ENCODE measurements at places on chromosomes 7 and 10. TPM values are rescaled to one million over a fixed set of nuclear protein-coding genes. Genes with fewer than 3 reads are reported as not detected.

The SH2D4B gene
- not detected for total RNA-seq

The ITIH5 gene
- 24.4 TPM for total RNA-seq

The LEP gene
- not detected for total RNA-seq

The TCAF1 gene
- total RNA-seq: 56.4 TPM

The C1GALT1 gene
- 25.1 TPM for total RNA-seq

The CDNF gene
- total RNA-seq: not detected

The SYT15 gene
- total RNA-seq: not detected

The SLC26A3 gene
- total RNA-seq: not detected

The PCLO gene
- total RNA-seq: 3.7 TPM

The CRTAC1 gene
- total RNA-seq: 21.4 TPM

The TLX1 gene
- not detected for total RNA-seq

The UTF1 gene
- not detected for total RNA-seq

The CUTC gene
- total RNA-seq: 2.6 TPM

The BEND7 gene
- total RNA-seq: 23.5 TPM

The HABP2 gene
- total RNA-seq: not detected

- DNase-seq: no peak
These were observed 20.4 kb downstream of the MKRN1 start for GRCh38 chr7:140458916-140459315.

DNA sequence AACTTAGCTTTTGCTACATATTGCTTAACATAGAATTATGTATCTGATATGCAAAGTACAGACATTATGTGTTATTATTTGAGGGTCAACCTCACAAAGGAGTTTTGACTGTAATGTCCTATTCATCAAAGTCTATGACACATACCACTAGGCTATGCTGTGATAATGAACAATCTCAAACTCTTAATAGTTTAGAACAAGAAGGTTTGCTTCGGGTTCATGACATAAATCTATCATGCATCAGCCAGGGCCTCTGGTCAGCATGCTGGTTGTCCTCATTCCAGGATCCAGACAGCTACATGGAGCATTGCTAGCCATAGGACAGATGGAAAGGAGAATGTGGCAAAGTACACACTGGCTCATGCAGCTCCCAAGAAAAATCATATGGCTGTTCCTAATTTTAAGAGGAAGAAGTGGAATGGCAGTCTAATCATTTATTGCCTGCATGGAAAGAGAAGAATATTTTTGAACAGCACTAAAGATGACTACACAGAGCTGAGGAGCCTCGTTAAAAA lies 332.1 kb downstream of the GPR158 start:
- DNase-seq: no peak

GRCh38 chr10:3116508-3117100 lies 49.3 kb downstream of the PFKP start:
- DNase-seq: no peak

DNA sequence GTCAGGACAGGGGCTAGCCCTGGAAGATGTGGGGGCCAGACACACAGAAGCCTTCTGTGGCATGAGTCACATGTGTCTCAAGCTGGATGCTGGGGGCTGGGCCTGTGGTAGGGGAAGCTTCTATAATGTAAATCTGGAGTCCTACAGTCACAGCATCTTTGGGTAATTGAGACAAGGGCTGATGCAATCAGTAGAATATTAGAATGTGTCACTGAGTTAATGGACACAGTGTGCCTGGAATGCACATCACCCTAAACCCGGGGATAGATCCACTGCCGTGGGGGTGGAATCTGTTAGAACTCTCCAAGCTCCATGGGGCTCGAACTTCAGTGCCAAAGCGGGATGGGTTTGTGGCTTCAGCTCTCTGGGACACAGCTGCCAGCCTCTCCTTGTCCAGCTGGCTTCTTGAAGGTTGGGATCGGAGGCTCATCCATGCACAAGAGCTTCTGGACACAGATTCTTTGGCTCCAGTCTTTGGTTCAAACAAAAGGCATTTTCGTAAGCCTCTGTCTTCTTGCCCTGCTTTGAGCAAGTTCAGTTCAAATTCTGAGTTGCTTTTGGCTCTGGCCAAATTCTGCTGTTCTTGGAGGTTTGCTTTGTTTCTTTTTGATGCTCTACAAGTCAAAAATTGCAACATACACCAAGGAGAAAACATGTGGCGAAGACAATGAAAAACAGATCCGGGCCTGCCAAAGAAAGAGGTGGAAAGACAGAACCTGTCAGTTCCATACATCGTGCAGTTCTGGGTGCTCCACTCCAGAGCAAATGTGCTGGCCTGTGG lies 194.8 kb upstream of the ZNF32 start:
- peak; percentile 26 for DNase-seq

DNA sequence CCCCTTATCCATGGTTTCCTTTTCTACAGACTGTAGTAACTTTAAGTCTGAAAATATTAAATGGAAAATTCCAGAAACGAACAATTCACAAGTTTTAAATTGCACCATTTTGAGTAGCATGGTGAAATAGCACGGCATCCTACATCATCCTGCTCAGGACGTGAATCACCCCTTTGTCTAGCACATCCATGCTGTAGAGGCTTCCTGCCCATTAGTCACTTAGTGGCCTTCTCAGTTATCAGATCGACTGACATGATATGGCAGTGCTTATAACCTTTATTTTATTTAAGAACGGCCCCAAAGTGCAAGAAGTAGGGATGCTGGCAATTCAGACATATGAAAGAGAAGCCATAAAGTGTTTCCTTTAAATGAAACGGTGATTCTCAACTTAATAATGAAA lies 82.7 kb downstream of the CPXM2 start:
- DNase-seq: no peak

DNA sequence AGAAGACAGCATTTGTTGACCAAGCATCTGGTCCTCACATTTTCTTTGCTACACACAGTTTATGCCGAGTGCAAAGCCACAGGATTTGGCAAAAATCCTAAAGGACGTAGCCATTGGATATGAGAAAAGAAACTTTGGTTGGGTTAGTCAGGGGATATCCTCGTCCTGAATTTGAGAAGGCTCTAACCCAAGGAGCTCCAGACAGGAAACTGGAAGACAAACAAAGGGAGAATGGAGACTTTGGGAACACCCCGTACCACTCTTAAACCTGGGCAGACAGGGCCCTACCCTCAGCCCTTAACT lies 146.6 kb upstream of the FRMD4A start:
- DNase-seq: no peak

DNA sequence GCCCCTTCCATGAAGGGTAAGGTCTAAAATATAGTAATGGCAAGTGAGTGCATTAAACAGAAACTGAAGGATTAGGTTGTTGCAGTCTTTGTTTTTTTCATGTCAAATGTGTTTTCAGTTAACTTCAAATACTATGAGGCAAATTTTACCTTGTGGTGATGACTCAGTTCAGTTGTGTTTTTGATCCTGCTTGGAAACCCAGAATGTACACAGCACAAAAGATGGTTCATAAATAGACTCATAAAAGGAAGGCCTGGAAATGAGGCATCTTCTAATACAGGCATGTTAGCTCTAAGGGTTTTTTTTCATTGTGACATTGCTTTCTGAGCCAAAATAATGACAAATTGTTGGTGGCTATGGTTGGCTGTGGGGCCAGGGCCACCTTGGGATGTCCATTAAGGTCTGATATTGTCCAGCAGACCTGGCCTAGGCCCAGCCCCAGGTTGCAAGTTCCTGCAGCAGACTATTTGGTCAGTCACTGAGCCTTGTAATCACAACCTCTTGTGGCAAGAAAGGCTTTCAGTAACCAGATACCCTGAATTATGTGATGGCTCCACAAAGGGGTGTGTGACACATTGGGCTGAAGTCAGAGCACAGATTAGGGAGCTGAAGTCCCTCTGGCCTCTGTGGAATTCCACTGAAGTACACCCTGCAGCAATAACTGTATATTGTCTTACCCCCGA lies 69.0 kb upstream of the SAMD8 start:
- no peak for DNase-seq

DNA sequence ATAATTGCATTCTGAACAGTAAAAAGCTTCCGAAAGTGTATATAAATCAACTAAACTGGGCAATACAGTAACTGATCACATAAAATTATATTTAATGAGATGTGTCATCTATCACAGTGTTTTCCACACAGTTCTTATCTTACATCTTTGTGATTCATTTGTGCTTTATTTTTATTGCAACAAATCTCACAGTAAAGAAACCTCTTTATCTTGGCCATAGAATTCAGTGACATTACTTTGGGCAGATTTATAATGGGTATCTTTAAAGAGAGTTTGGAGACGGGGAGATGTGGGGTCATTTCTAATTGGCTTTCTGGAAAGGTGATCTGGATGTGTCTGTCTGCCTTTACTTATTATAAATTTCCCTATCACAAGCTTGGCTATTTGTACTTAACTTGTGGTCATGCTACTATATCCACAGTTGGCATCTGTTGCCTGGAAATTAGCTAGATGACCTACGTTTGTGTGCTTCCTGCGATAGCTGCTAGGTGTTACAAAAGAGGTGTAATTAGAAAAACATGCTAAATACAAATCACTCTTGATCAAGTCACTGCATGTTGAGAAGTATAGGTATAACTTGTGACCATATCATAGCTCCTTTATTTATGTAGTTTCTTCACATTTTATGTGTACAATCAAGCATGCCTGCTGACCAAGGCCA lies 123.8 kb downstream of the ARID5B start:
- DNase-seq: no peak

DNA sequence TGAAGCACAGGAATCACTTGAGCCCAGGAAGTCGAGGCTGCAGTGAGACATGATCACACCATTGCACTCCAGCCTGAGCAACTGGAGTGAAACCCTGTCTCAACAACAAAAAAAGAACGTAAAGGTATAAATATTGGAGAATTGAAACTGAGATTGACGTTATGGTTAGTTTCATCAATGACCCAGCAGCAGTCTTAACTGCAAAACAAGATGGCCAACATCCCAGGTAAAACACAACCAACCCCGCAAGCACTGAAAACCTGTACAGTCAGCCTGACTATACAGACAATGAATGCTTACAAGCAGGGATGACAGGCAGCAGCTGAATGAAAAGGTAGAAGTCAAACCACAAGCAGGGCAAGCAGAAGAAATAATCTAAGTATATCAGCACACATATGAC lies 34.7 kb downstream of the WAPL start:
- no peak for DNase-seq

- DNase-seq: no peak
These were observed 95.2 kb downstream of the VPS41 start for GRCh38 chr7:38813768-38814167.

GRCh38 chr10:32269343-32270100 lies 77.4 kb downstream of the EPC1 start:
- no peak for DNase-seq

- no peak for DNase-seq
These were observed 42.4 kb upstream of the TOMM7 start for GRCh38 chr7:22864855-22865601.

DNA sequence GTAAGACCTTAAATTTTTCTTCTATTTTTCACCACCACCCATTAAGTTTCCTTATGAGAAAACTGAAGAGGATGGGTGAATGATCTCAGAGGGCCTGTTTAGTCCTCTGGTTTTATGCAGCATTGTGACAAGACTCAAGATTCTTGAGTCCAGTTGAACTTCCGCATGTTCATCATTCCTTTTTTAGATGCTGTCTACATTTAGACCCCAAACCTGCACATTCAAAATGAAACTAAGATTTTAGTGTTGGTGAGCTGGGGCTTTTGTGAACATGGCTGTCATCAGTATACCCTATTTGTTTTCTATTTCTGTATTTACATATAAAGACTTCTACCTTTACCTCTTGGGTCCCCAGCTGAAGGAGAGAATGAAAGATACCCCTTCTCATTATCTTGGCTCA lies 31.1 kb downstream of the NET1 start:
- DNase-seq: no peak

- peak; percentile 32 for DNase-seq
These were observed at the start of gene TAC1 for GRCh38 chr7:97731736-97732564. TAC1 (plus strand) TSS chr7:97732086; CDS start chr7:97732613, 527 bp downstream.

- no peak for DNase-seq
These were observed 259.4 kb upstream of the CELF2 start for GRCh38 chr10:10758306-10758705.

DNA sequence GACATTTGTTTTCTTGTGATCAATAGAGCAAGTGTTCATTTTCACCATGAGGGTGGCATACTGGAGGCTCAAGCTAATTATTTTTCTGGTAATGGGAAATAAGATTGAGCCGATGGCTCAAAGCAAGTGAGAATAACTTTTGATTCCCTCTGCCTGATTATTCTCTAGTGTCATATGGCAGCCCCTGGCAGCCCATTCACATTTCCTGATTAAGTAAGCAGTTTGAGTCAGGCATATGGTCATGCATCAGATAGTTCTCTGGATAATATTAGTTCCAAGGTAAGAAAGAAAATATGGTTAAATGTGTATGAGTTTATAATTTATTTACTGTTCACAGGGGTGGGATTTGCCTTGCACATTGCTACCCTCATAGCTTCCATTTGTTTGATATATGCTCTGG lies 109.2 kb downstream of the DYNC1I1 start:
- DNase-seq: no peak

DNA sequence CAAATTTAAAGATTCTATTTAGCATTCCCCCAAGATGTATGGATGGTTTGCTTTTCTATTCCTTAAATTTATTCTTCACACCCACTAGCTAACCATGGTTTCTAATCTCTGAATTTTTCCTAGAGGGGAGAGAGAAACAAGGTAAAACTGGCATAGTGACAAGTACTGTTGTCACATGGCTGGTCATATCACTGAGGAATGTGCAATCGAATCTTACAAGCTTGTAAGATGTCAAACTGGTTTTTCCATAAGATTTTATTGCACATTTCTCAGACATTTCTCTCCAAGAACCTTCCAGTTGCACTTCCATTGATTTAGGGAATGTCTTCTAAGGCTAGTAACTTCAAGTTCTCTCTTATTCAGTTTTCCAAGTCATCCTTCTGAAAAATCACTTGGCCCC lies 89.8 kb downstream of the MBL2 start:
- DNase-seq: peak; percentile 72

DNA sequence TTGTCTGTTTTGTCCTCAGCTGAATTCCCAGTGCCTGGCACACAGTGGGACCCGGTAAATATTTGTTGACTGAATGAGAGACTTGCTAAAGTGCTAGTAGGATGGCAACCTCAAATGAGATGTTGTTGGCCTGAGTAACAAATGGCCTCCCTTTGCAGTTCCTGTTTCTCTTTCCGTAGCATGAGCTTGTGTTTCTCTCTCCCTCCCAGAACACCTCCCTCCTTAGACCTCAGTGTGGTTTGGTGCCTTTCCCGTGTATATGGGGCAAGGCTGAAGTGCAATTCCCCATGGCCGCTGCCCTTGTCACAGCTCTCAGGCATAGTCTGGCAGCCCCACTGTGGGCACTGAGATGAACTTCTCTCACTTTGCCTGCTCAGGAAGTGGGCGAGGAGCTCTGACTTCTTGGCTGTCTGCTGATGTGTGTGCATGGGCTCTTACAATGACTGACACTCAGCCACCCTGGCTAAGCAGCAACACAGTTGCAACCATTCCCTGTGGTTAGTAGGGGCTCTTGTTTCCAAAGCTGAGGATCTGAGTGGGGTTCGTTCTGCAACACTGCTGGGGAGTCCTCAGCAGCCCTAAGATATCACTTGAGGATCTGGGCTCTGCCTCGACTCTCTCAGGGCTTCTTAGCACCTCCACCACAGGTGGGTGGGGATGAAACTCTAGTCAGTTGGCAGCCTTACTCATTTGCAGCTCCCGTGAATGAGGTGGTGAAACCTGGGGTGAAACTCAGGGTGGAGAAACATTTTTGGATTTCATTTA lies 136.1 kb downstream of the ICA1 start:
- peak; percentile 38 for DNase-seq

GRCh38 chr10:23326544-23327307 lies 17.9 kb downstream of the C10orf67 start:
- DNase-seq: no peak

Measured in stomach (tissue), 19 donors.